Activated gamma-delta T cell treated with Interleukin-2 at 50 U/mL for 16 hours (primary cell): ENCODE measurements at places on chromosomes 12 and 14.

DNA sequence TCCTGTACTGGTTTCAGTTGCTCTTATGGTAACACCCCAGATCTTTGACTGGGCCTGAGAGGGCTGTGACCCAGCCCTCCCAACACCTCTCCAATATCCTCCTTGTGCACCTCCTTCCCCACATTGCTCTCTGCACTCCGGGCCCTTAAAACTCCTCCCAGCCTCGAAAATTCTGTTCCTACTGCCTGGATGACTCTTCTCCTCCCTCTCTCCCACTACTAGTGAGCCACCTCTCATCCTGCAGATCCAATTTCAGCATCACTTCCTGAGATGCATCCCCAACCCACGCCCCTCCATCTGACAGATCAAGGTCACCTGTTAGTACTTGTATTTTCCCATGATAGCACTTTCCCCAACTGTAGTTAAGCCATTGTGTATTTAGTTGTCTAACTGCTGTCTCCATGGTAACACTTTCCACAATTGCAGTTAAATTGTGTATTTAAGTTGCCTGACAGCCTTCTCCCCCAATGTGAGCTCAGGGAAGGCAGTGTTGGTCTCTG lies 11.5 kb upstream of the NT5DC3 start:
- no peak for DNase-seq

GRCh38 chr14:51167587-51168214 lies 72.3 kb upstream of the TMX1 start:
- DNase-seq = no peak

GRCh38 chr12:128337431-128338170 lies 70.6 kb downstream of the TMEM132C start:
- no peak for DNase-seq

DNA sequence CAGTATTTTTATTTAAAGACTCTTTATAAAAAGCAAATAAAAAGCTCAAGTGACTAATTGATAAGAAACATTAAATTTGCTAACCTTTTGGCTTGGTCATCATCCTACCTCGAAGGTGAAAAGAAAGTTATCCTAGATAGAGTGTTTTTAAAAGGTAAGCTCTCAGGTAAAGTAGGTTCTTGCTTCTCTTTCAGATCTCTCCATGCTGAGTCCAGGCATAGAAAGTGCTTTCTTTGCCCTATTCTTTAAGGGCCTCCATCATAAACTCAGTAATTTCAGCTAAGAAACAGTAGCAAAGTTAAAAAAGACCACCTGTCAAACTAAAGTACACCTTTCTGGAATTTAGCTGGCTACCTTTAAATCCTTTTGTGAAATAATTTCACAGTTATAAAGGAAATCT lies 20.6 kb upstream of the ANHX start:
- DNase-seq = no peak

- DNase-seq = no peak
These were observed 16.2 kb downstream of the RXYLT1 start for GRCh38 chr12:63795944-63796343.

DNA sequence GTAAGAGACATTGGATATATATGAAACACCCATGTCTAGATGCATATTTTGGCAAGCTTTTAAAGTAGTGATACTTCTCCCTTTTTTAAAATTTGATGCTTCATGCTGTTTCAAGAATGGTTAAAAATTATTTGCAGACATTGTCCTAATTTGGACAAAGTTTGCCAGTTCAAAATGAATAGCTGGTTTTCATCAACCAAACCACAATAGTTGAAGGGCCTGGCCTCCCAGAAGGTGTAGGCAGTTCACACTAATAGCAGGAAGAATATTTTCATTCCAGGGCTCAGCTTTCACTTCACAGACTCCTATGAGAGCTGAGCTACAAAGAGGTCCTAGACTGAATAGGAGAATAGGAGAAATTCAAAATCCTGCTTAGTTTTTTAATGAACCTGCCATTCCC lies 78.7 kb downstream of the STXBP6 start:
- DNase-seq = no peak

- DNase-seq = no peak
These were observed 133.0 kb downstream of the BTG1 start for GRCh38 chr12:92012691-92013090.

- DNase-seq = no peak
These were observed 27.0 kb downstream of the MSRB3 start for GRCh38 chr12:65305346-65305950.

DNA sequence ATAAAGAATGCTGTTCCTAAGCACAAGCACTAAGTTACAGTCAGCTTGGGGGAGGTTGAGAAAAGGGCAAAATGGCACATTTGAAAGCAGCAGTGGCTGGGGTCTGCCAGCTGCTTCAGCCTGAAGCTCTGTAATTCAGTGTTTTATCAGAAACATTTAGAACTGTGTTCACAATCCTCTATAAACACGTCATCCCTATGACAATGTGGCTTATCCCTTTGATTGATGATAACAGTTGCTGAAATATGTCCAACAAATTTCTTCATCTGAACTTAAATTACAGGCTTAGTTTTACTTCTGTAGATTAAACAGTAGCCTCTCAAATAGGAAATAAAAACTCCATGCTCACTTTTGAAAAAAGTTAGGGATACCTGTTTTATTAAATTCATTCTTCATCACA lies 108.8 kb downstream of the VEZT start:
- no peak for DNase-seq

DNA sequence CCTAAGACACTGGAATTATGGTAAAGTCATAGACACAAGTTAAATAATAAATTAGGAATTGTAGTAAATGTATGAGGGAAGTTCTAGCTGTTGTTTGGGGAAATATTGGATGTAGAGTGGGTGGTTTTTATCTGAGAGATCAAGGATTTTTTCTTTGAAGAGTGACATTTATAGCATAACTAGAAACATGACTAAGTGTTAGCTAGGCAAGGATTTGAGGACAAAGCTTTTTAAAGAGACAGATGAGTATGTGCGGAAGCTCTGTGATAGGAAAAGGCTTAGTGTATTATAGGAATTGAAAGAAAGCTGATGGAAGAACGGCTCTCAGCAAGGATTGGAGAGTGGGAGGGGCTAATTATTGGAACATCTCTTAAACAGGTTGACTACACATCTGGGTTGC lies 24.5 kb downstream of the PDZRN4 start:
- no peak for DNase-seq

DNA sequence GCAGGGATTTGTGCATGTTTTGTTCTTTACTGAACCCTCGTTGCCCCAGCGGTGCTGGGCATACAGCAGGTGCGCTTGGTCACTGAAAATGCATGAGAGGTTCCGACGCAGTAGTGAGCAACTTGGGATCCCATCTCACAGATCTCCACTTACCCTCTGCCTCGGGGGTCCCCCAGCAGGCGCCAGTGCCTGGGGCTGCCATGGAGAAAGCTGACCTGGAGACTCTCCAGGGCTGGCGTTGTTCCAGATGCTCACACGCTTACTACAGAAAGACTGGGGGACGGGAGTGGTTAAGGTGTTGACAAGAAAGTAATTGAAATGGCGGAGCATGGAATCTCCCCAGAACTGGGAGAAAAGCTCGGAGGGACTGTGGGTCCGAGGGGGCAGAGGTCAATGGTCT lies 14.2 kb downstream of the GLT1D1 start:
- no peak for DNase-seq

- DNase-seq = no peak
These were observed 48.3 kb upstream of the PARP11 start for GRCh38 chr12:3921526-3921925.

- DNase-seq = no peak
These were observed 22.2 kb upstream of the DIP2B start for GRCh38 chr12:50482571-50482970.

GRCh38 chr12:39595928-39596327 lies 23.7 kb downstream of the ABCD2 start:
- DNase-seq = no peak

GRCh38 chr12:5556033-5556614 lies 124.2 kb downstream of the NTF3 start:
- DNase-seq = no peak

- DNase-seq = no peak
These were observed 38.5 kb downstream of the SLC38A1 start for GRCh38 chr12:46230306-46230705.

GRCh38 chr12:574475-575128 lies 88.6 kb downstream of the NINJ2 start:
- DNase-seq = no peak

- no peak for DNase-seq
These were observed 379.6 kb downstream of the LRIG3 start for GRCh38 chr12:58540480-58541299.

DNA sequence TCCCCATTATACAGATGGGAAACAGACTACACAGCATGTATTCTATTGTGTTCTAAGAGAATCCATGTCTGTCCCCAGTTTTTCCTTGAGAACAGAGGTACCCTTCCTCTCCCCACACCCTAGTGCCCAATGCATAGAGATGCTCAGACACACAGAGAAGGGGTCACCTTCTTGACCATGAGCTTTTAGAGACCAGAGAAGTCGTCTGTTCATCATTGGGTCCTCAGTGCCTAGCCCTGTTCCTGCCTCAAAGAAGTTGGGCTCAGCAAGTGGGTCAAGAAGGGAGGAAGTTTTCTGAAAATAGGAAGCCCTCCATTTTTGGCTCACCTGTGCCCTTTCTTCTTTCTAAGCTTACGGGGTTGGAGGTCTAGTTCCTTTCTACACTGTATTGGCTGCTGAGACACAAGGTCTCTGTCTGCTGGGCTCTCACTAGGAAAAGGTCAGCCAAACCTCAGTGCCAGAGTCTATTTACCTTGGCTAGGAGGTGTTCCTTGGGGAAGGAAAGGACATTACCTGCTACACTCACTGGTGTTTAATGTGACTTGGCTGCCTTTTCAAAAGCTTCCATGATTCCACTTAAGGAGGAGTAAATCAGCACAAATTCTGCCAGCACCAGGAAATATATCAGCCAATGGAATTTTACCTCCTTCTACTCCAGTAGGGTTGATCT lies 198.5 kb upstream of the PWP1 start:
- DNase-seq = no peak

DNA sequence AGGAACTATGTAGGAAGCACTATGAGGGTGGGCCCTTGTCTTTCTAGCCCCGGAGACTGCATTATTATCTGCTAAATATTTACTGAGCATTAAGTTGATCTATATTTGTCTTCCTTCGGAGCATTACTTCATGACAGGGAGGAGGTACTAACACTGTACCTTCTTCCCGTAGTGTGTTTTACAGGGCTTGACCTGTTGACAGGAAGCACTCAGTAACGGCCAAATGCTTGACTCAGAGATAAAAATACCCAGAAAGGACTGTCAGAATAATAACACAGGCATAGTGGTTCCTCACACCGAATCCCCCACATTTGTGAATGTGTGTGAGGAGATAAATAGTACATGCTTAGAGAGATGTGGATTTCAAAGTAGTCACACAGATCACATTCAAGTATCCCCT lies 466.6 kb downstream of the EGLN3 start:
- no peak for DNase-seq

GRCh38 chr14:61171727-61172126 lies 109.4 kb downstream of the TMEM30B start:
- DNase-seq = no peak

- DNase-seq = no peak
These were observed 145.1 kb upstream of the DIO2 start for GRCh38 chr14:80356413-80356812.

GRCh38 chr12:43957732-43958372 lies 122.0 kb downstream of the TMEM117 start:
- DNase-seq = no peak

GRCh38 chr14:52352061-52352491 lies 38.0 kb downstream of the PTGER2 start:
- peak; percentile 10 for DNase-seq

DNA sequence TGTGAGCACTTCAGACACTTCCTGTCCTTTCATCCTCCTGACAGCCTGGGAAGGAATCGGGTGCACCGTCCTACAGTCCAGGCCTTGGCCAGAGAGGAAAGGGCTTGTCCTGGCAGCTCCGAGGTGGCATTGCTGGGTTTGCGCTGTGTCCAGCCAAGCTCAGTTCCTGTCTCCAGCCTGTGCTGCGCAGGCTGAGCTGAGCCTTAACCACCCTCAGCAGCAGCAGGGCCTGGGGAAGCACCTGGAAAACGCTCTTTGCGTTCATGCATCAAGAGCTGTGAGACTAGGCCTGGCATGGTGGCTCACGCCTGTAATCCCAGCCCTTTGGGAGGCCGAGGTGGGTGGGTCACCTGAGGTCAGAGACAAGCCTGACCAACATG lies 33.7 kb upstream of the EML1 start:
- DNase-seq = no peak

DNA sequence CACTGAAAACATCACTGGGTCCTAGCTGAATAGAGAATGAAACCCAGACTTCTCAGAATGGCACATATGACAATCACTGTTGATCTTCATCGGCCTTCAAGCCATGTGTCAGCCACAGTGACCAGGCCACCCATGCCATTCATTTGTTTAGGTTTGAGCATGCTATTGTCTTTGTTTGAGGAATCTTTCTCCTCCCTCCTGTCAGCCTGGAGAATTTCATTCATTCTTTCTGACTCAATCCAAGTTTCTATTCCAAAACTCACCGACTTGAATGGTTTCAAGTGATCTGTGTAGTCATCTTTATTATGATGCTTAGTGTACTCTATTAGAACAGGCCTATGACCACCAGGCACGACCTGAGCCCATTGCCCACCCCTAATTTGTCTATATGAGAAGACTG lies 106.3 kb downstream of the ETNK1 start:
- no peak for DNase-seq

GRCh38 chr12:90010089-90010488 lies 301.5 kb upstream of the ATP2B1 start:
- no peak for DNase-seq

DNA sequence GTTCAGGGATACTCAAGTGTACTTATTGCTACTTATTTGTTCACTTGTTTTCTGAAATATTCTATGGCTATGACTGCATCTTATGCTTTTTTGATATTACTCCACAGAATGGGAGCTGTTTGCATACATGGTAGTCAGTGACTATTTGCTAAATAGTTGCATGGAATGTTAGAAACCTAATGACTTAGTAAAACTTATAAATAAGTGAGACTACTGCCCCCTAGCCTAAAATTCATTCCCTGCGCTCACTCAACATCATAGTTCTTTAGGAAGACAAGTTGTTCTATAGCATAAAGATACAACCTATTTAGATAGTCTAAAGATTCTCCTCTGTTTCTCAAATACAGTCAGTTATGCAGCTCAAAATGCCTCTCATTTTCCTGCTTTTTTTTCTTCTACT lies 305.5 kb downstream of the CEP128 start:
- DNase-seq = no peak

DNA sequence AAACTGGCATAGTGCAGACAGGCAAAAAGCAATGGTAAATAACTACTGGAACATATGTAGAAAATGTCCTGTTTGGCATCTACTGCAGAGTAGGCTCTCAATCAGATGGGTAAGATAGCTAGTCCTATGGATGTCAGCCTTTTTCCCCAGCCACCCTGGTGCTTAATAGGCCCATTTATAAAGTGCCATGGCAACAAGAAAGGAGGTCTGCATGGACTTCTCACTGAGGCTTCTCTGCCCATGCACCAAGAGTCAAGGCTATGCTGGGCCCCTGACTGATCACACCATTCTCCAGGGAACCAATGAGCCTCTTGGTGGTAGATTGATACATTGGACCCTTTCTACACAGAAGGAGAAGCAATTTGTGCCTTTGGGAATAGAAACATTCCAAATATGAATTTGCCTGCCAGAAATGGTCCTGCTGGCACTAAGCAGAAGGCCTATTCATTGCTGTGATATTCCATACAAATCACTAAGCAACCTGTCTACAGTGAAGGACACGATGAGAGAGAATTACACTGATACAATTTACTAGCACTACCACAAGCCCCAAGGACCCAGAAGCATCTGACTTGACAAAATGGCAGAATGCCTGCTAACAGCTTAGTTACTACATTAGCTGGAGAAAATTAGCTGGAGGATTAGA lies 43.8 kb downstream of the RESF1 start:
- no peak for DNase-seq
